Stimulated activated CD4-positive, alpha-beta T cell treated with anti-CD3 and anti-CD28 coated beads, Interleukin-1b, Interleukin-23, amount 100 ng/mL, for 1 hour (primary cell): ENCODE measurements at places on chromosomes 16 and 17.

- DNase-seq = no peak
Measured at GRCh38 chr16:50314665-50315064, 48.3 kb downstream of the ADCY7 start.

GRCh38 chr16:12677502-12677901 lies 126.2 kb downstream of the CPPED1 start:
- DNase-seq = no peak

DNA sequence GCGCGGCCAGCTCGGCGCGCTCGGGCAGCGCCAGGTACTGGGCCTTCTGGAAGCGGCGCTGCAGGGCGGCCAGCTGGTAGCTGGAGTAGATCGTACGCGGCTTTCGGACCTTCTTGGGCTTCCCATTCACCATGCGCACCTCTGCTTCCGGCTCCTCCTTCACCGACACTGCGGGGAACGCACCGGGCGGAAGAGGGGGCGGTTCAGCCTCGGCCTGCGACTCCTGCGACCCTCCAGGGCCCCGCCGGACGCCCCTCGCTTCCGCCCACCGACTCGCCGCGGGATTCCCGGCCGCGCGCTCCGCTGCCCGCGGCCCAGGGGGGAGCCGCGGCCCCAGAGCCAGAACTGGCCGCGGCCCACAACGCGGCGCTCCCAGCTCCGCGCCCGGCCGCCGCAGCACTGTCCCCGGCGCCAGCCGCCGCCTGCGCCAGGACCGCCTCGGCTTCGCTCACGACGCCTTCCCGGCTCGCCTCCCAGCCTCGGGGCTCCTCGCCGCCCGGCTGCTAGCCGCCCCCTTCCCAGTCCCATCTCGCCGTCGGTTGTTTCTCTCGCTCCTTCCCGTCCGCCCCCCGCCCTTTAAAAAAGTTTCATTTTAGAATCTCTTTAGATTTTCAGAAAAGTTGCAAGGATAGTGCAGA lies 1.5 kb downstream of the DLX3 start:
- DNase-seq = no peak

- no peak for DNase-seq
Measured at GRCh38 chr17:66467766-66468165, 165.4 kb downstream of the PRKCA start.

DNA sequence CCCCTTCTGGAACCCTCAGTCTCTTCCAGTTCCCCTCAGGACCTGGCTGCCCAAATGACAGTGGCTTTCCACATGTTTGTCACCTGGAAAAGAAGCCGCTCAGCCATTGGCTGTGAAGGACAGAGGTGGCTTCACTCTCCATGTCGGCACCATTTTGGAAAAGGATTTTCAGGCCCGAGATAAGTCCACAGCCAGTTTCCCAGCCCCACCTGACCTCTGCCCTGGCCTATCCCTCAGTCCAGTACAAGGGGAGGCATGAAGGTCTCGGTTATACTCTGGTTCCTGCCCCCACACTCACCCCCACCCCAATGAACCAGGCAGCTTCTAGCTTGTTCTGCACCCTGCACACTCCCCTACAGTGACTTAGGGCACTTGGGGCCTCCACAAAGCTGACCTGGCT lies 15.2 kb downstream of the AOC3 start:
- no peak for DNase-seq

GRCh38 chr16:78681743-78682142 lies 582.3 kb downstream of the WWOX start:
- DNase-seq = no peak

- DNase-seq = no peak
Measured at GRCh38 chr17:65277576-65277975, 140.4 kb downstream of the RGS9 start.

DNA sequence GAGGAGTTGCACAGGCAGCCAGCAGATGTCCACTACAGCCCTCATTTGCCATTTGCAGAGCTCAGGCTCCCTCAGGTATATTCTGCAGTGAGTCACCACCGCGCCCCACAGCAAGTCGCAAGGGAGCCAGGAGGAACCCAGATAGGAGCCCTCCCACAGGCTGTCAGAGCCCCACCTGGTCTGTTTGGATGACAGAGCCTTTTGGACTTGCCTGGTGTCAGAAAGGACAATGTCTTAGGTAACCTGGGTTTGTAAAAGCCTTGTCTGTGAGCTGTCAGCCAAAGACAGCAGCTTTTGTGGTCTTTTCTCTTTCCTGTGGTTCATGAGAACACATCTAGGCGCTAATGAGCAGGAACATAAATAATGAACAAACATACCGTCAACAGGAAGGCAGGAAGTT lies 70.9 kb downstream of the GNAO1 start:
- DNase-seq = peak; percentile 2

GRCh38 chr17:34067011-34067410 lies 188.1 kb upstream of the CCL2 start:
- DNase-seq = no peak
